ENCODE measurements at places on chromosomes 5 and 9. TPM values are rescaled to one million over a fixed set of nuclear protein-coding genes. Genes with fewer than 3 reads are reported as not detected.

DNA sequence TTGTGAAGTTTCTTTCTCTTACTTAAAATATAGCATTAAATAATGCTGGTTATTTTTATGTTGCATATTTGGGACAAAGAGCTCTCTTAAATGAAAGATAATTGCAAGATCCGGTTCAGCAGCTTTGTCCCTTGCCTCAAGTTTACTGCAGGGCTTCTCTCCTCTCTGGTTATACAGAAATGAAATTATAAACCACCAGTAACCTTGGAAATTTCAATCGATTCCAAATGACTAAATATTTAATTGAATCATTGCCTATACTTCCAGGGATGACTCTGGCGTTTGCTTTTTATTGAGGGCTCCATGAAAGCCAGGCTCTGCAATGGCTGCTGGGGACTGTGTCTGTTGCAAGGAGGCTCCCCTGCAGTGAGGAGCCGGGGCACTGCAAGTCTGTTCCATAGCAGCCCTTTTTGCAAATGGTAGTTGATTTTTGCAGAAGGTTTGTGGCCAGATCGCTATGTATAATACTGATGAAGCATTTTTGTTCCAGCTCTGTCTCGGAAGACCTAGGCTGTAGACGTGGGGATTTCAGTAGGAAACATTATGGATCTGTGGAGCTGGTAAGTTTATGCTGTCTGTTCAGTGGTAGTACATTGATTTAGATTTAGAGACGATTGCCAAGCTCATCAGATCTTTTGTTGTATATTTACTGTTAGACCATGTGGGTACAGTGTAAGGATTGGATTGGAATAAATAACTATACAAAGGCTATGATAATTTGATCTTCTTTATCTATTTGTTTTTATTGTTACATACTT, at the start of gene GARNL3:
TSS of gene GARNL3 (plus strand) at position 313 of the 758 bp plus-strand sequence. CDS start at position 417, 104 bp downstream.
- no peak for DNase-seq

- no peak for DNase-seq
Observed at GRCh38 chr5:125416055-125416454, 669.6 kb upstream of the ZNF608 start.

DNA sequence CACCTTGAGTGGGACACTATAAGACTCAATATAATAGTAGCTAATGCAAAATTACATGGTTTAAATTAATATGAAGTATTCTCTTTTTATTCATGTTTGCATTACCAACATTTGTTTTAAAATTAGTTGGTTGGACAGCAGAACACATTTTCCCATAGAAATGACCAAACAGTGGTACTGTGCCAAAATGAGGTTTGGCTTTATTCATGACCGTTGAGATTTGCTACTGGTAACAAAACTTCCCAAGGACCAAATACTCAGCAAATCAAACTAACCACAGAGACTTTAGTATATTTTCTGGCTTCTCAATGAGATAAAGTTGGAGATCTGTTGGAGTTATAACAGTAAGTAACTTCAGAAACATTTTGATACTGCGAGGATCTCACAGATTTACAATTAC, 637.8 kb upstream of the MEF2C start:
- DNase-seq, result no peak

- no peak for DNase-seq
Observed at GRCh38 chr5:53406630-53407316, 73.7 kb upstream of the FST start.

DNA sequence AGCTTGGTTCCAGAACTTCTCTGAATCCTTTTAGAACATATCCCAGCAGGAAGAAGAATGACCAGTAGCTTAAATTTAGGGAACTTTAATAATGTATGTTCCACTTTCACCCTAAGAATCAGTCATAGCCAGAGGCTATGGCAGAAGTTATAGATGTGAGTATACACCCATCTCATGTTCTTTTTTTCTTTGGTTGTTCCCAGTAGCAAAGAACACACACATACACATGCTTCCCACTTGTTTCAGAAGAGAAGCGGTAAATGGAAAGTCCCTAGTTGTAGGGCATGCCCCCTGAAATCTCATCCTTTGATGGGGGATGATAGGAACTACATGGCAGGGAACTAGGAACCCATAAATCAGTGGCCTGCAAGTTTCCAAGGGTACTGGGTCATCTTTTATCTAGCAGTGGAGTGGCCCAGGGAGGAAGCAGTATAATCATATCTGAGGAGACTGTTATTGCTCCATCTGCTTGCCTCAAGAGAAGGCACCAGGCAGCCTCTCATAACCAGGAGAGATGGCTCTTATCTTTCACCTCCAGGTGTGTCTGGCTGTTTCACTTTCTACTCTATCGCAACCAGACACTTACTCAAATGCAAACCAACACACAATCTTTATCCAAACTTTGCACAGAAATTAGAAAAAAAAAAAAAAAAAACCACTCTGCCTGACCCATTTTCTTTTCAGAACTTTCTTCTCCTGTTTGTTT, 109.5 kb downstream of the SNCAIP start:
- no peak for DNase-seq

DNA sequence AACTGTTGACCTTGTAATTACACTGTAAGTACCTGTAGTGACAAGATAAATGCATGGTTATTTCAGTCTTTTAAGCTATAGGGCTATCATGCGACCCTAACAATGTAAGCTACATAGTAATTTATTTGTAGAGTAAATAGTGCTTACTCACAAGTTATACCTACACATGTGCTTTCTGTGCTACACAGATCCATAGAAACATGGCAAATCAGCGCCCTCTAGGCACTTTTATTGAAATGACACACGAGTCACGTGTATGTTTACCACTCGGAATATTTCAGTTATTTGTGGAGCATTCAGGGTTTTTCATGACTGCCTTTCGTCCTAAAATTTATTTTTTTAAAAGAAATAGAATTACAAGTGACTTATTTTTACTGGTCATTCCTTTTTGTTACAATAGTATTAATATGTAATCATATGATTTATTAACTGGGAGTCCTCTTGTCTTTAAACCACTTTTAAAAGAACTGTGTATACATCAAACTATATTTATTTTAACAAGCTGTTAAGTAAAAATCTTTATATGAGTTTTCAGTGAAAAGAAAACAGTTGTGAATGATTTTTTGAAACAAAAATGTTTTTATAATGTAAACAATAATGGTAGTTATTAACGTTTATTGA, 1242.3 kb upstream of the WWC1 start:
- DNase-seq, result no peak

GRCh38 chr5:177309351-177310191, 2.1 kb downstream of the MXD3 start:
- DNase-seq, result peak; percentile 87

DNA sequence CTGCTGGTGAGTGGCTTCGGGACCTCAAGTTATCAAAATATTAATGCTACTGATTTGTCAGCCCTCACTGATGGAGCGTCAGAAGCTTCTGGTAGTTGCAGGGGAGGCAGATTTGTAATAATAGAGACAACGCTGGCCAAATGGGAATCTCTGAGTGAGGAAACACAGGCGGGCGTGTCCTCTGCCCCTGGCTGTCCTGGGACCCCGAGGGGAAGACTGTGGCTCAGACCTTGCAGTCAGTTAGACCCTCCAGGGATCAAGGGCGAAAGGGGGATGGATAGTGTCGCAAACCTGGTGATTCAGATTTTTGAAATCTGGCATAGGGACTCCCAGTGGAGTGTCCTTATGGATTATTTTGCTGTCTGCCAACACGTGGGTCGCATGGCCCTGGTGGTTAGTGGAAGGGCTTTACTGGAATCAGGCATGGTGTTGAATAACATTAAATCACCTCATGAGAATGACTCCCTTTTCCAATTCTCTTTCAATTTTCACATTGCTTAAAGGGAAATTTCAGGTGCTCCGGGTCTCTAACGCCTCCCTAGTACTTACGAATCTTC, 35.1 kb upstream of the NTNG2 start:
- no peak for DNase-seq

DNA sequence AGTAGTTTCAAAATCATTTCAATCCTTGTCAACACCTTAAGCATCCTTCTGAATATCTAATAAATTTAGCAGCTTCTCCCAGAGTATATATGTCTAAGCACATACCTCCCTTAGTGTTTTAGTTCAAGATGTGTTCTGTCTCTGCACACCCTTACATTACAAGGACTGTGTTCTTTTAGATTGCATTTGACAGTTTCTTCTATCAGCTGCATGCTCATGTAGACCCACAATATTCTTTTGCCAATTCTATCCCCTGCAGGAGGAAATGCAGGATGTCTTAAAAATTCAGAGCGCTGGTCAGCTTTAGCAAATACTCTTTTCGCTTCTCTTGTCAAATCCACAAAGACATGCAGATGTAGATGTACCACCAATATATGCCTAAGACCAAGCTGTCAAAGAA, 145.8 kb upstream of the SLC30A5 start:
- DNase-seq, result no peak

GRCh38 chr9:131038256-131039128, 29.5 kb downstream of the LAMC3 start:
- peak; percentile 72 for DNase-seq

- peak; percentile 90 for DNase-seq
Observed at GRCh38 chr5:1174122-1174936, 27.1 kb upstream of the SLC6A19 start.

DNA sequence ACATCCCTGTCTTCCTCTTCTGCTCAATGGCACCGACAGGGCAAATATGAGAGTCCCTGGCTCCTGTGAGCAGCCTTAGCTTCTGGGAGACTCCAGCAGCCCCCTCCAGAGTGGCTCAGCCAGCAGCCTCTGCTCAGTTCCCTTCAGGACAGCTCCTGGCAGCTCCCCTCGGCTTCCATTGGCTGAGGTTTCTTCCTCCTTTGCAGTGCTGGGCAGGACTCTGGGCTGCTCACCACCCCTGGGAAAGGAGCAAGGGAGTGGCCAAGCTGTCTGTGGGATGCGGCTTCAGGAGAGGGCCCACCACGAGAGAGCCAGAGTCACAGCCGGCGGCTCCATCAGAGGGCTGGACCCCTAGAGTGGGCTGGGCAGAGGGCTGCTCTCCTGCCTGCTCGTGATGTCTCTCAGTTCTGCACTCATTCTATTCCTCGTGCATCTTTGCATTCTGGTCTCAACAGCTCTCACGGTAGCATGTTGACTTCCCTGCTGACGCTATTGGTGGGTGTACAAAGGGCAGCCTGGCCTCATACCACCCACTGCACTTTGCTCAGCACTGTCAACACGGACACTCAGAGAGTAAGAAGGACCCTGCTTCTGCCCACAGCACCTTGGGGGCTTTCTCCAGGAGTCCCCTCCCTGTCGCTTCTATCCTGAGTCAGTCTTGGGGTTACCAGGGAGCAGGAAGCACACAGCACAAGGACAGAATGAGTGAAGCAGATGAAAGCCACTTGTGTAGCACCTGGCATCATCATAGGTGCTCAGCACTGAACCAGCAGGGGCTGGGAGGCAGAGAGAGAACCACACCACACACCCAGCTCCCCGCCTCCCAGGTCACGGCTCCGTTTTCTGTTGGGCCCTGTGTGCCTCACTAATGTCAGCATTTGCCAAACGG, 80.9 kb upstream of the ALDH1B1 start:
- DNase-seq, result no peak

DNA sequence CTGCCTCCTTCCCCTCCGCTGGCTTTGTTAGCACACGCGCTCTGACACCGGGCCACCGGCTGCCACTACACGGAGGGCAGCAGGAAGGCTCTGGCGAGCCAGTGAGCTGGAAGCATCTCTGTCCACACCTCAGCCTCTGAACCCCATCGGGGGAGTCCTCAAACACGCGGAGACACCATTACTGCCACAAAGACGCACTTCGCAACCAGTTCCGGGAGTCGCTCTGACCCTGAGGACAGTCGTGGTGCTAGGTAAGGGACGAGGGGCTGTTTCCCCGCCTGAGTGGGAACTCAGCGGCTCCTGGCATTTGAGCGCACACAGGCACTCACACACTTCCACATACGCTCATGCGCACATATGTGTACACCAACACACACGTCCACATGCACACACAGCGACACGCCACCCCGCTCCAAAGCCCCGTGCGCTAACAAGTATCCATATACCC, 160.0 kb downstream of the C9orf152 start:
- peak; percentile 83 for DNase-seq

DNA sequence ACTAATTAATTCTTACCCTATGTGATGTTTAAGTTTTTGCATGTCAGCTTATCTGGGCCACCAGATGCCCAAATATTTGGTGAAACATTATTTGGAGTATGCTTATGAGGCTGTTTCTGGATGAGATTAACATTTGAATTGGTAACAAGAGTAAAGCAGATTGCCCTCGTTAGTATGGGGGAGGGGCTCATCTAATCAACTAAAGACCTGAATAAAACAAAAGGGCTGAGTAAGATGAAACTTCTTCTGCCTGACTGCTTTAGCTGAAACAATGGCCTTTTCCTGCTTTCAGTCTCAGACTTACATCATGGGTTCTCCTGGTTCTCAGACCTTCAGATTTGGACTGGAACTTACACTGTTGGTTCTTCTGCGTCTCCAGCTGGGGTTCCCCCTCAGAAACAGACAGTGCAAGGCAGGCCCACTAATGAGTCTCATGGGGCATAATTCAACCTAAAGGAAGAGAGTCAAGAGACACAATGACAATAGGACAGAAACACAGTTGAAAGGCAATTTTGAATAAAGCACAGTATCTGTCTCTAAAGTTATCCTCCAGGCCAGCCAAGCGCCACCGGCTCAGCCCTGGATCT, 288.4 kb downstream of the CAAP1 start:
- no peak for DNase-seq

- no peak for DNase-seq
Observed at GRCh38 chr9:33860200-33860871, 43.4 kb downstream of the UBE2R2 start.

- DNase-seq, result no peak
Observed at GRCh38 chr5:155402927-155403640, 389.5 kb downstream of the KIF4B start.

- DNase-seq, result no peak
Observed at GRCh38 chr5:159763562-159763961, 152.7 kb upstream of the ADRA1B start.

GRCh38 chr9:12318732-12319685, 374.2 kb upstream of the TYRP1 start:
- no peak for DNase-seq

The CD72 gene
- 4.2 TPM for total RNA-seq

The KIAA0825 gene
- 4.7 TPM for total RNA-seq

The IQGAP2 gene
- 15.0 TPM for total RNA-seq

The OMD gene
- total RNA-seq, result 15.1 TPM

The PGGT1B gene
- total RNA-seq, result 32.4 TPM

The PCDHA9 gene
- total RNA-seq, result 0.14 TPM

The PCDHB7 gene
- total RNA-seq, result 2.6 TPM

The SLC12A2 gene
- total RNA-seq, result 23.0 TPM

The SLC34A1 gene
- total RNA-seq, result not detected

The CCDC171 gene
- total RNA-seq, result 3.1 TPM

The RNF208 gene
- 2.7 TPM for total RNA-seq

All from posterior vena cava (tissue), 2 donors.